Right lung (tissue), 10 donors: ENCODE measurements at places on chromosomes 2 and 18. TPM values are rescaled to one million over a fixed set of nuclear protein-coding genes. Genes with fewer than 3 reads are reported as not detected.

The FBXO15 gene
- polyA plus RNA-seq: 3.8 TPM

The DTNA gene
- 10.9 TPM for polyA plus RNA-seq

The IMMT gene
- 78.1 TPM for polyA plus RNA-seq

The MAP3K20 gene
- polyA plus RNA-seq: 76.5 TPM

The ASAP2 gene
- 22.4 TPM for polyA plus RNA-seq

DNA sequence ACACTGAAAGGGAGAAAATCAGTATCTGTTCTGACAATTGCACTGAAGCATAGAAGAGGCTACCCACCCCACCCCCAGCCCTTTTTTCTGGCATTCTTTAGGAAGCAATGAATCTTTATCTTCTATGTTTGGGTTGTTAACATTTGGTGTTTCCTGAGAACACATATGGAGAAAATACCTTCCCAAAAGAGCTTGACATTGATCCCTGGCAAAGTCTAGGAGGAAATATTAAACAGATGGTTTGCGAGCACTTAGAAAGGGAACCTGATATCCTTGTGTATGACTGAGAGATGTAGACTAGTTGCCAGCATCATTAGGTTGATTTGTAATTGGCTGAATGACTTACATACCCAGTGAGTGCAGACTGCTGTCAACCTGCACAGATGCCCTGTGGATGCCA lies 42.9 kb downstream of the DOK1 start:
- DNase-seq: no peak

DNA sequence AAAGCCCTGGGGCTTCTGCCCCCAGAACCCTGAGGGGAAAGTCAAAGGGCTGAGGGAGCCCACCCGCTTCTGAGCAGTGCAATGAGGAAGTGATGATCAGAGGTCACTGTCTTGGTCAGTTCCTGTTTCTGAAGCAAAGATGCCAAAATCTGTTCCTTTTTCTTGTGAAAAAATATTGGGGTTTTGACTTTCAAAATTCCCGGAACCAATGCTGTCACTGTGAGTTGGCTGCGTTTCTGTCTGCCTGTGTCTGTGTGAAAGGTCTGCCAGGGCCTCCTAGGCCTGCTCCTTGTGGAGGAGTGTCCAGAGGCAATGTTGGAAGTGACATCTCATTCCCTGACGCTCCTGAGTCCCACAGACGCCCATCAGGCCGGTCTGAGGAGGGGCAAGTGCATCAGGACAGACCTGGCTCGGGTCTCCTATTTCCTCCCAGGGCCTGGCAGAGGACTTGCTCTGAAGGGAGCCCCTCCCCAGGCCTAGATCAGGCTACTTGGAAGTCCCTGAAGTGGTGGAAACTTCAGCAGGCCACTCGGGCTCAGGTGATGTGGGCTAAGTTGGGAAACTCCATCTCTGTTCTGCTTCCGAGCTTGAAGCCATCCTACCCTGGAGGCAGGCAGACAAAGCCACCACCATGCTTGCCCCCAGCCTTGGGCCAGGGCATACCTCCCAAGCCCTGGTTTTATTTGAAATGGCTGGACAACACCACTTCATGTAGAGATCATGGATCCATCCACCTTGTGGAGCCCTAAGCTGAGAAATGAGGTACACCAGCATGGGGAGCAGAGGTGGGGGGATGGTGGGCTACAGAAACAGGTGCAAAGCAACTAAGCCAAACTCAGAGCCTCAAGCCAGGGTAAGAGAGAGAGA lies 51.0 kb downstream of the PKDCC start:
- DNase-seq: no peak

GRCh38 chr2:56263876-56264275 lies 80.1 kb downstream of the CCDC85A start:
- no peak for DNase-seq

DNA sequence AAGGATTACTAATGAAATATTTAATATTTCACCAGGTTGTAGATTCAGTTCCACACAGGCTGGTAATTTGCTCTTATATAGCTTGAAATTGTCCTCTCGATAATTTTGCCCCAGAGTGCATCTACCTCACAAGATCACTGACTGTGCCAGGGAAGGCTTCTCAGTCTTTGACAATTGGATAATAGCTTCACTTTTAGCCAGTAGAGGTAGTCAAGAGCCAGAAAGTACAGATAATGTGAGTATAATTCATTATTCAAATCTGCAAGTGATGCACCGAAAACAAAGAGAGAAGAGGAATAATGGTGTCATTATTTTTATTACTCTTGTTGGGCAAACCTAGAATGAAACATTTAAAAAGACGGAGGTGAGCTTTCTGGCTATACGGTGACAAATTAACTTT lies 292.8 kb downstream of the EN1 start:
- no peak for DNase-seq

- DNase-seq: no peak
Measured at GRCh38 chr2:189952536-189953109, 109.9 kb downstream of the MSTN start.

DNA sequence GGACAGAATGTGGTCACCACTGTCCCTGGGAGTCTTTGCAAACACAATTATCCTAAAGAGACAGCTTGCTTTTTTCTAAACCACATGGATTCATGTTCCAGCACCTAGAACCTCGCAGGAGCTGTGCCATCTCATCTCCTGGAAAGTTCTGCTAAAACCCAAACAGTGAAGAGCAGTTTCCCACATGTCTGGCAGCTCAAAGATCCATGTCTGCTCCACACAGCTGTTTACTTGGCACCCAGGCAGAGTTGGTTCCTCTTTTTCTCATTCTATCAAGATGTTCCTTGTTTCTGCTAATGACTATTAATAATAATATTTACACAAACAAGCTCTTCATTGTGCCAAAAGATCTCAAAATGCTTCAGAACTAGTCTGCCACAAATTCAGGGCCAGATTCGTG lies 30.1 kb upstream of the PID1 start:
- no peak for DNase-seq
